ENCODE measurements at places on chromosomes 5 and 9.

DNA sequence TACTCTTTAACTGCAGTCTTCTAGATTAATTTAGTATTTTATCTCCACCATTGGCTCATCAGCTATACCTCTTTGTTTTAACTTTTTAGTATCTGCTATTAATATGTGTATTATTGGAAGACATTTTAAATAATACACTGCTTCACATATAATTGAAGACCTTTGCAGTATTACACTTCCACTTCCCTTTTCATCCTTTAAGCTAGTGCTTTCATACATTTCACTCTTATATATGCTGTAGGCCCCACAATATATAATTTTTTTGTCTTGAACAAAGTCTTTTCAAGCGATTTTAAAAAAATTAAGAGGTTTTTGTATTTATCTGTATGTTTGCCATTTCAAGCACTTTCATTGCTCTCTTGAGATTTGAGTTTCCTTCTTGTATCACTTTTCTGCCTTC, 8.6 kb upstream of the LPCAT1 start:
- no peak for DNase-seq

GRCh38 chr5:167827766-167828165, 463.7 kb upstream of the WWC1 start:
- DNase-seq = no peak

GRCh38 chr5:74850789-74851425, 15.3 kb downstream of the FAM169A start:
- no peak for DNase-seq

GRCh38 chr5:28703651-28704260, 1665.4 kb upstream of the CDH9 start:
- no peak for DNase-seq

GRCh38 chr5:65647941-65648340, 23.1 kb downstream of the SHLD3 start:
- DNase-seq = no peak

DNA sequence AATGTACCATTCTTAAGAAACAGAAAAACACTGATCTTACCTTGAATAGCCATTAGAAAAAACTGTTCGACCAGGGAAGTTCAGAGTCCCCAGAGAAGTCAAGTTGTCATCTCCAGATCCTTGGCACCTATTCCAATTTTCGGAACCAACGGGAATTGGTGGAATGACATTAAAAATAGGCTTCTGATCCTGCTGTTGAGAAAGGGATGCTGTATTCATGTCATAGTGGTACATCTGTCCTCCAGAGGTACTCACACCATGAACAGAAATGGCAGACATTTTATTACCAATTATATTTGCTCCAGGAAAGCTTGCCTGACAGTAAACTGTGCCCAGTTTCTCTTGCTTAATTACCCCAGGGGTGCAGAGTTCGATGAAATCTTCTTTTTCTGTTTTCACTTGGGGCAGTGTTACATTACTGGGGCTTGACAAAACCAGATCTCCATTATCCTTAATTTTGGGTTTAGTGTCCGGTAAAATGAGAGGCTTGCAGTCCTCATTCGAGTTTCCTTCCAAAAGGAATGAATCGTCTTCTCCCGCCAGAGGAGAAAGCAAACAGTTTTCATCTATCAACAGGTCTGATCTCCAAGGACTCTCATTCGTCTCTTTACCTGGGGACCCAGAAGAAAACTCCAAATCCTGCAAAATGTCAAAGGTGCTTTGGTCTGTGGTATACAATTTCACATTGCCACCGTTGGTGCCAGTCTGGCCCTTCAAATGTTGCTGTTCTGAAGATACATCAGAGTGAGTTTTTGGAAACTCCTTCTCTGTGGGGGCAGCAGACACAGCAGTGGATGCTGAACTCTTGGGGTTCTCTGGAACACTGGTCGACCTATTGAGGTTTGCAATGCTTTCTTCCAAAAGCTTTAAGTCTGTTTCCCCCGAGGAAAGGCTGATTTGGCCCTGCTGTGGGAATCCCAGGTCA, 3.6 kb downstream of the NR3C1 start:
- no peak for DNase-seq

DNA sequence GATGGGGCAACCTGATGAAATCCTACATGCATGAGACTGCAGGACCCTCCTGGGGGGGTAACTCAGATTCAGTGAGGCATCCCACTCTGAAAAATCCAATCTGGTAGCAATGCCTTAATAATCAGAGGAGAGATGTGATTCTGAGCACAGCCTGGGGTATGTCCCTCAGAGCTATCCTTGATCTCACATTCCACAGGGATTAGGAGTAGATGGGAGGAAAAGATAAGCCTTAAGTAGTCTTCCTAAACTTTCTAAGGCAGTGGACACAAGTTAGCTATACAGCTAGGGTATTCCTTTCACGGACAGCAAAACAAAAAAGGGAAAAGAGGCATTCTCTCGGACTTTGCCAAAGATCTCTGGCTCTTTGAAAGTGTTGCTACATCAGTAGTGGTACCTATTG, 3.9 kb upstream of the SPATA9 start:
- DNase-seq = no peak

- DNase-seq = no peak
These were observed 805.6 kb downstream of the BRINP1 start for GRCh38 chr9:118563677-118564076.
